ENCODE measurements at places on chromosomes 16 and 17.

DNA sequence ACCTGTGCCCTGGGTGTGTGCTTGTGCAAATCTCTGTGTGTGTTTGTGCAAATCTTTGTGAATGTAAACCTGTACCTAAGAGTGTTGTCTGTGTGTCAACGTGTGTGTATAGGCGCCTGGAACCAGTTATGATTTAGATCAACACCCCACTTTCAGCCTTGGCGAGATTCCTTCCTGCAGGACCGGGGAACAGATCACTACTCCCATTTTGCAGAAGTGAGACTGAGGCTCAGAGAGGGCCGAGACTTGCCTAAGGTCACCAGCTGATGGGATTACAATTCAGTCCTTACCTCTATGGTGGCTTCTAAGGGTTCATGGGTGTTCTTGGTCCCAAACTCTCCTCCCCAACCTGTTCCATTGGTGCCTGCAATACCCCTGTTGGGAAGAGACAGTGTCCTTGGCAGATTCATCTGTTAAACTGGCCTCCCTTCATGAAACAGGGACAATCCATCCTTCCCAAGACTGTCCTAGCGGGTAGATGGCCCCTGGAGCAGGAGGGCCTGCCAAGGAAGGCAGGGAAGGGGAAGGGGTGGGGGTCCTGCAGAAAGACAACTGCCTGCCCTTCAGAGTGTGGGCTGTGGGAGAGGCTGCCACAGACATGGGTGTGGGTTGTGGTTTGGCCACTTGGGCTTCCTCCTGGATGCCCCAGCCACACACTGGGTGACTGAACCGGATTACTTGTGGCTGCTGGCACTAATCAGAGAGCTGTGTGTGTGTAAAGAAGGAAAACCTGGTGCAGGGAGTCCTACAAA is 6.9 kb upstream of the MAPK7 start:
- no peak for DNase-seq

GRCh38 chr16:26391833-26392232 is 674.9 kb upstream of the C16orf82 start:
- DNase-seq, result no peak

GRCh38 chr17:18856570-18856915 is 1.4 kb upstream of the PRPSAP2 start:
- DNase-seq, result no peak

GRCh38 chr16:4780235-4780634 is 7.9 kb downstream of the SEPTIN12 start:
- no peak for DNase-seq

DNA sequence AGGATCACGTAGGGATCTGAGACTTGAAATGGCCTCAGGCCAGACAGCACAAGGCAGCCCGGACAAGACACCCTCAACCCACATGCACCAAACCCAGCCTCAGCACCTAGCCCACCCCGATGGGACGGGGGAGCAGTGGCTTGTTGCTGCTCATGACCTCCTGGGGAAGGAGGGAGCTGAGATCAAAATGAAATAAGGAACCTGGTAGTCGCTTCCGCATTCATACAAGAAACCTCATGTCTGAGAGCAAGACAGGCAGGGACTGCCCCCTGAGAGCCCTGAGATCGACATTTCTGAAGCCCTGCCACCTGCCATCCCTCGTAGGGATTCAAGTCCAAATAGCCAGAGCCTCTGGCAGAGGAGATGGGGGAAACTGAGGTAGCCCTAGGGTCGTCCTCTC is 5.7 kb upstream of the CEP131 start:
- DNase-seq, result peak; percentile 41

GRCh38 chr16:48535831-48536613 is 74.0 kb downstream of the N4BP1 start:
- DNase-seq, result peak; percentile 34

DNA sequence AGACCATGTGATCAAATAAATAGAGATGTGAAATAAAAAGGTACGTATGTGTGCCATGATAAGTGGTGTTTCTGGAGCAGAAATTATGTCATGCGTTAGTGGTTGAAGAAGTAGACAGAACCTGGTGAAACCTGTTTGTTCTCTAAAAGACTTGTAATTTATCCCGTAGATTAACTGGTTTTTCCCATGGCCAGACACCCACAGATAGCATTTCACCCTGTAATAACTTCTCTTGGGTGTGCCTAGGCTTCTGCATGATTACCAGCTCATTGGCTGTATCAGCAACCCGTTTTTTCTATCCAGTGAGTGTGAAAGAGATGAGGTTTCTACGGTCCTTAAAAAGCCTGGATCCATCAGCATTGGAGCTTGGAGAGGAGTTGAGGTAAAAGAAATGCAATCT is 471.3 kb downstream of the NPIPA7 start:
- DNase-seq, result no peak

DNA sequence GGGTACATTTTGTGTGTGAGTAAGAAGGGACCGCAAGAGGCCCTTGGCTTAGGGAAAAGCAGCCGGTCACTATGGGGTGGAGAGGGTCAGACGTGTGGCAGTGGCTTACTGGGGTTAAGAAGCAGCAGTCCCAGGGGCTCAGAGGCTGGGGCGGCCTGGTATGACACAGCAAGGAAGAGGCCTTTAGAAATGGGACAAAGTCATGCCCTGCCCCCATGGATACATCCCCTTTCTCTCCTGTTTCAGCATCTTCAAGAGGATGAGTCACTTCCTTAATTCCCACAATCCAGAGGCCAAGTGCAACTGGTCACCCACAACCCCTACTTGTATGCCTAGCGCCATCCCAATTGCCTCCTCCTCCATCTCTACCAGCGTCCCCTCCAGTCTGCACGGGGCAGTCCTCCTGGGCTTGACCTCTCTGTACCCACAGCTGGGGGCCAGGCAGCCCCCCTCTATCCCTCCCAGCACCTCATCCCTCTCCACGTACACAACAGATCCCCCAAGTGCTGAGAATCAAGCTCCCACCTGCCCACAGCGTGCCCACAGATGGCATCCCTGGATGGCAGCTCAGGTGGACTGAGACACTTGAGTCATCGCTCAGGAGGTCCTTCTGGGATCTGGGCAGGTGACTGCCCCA is 6.9 kb upstream of the EFTUD2 start:
- DNase-seq, result no peak

- no peak for DNase-seq
Observed at GRCh38 chr17:3973495-3974137, 9.4 kb upstream of the ATP2A3 start.

GRCh38 chr17:14305785-14306496 is 5.1 kb downstream of the HS3ST3B1 start:
- no peak for DNase-seq

- DNase-seq, result no peak
Observed at GRCh38 chr16:27721531-27722181, 171.7 kb downstream of the KATNIP start.

DNA sequence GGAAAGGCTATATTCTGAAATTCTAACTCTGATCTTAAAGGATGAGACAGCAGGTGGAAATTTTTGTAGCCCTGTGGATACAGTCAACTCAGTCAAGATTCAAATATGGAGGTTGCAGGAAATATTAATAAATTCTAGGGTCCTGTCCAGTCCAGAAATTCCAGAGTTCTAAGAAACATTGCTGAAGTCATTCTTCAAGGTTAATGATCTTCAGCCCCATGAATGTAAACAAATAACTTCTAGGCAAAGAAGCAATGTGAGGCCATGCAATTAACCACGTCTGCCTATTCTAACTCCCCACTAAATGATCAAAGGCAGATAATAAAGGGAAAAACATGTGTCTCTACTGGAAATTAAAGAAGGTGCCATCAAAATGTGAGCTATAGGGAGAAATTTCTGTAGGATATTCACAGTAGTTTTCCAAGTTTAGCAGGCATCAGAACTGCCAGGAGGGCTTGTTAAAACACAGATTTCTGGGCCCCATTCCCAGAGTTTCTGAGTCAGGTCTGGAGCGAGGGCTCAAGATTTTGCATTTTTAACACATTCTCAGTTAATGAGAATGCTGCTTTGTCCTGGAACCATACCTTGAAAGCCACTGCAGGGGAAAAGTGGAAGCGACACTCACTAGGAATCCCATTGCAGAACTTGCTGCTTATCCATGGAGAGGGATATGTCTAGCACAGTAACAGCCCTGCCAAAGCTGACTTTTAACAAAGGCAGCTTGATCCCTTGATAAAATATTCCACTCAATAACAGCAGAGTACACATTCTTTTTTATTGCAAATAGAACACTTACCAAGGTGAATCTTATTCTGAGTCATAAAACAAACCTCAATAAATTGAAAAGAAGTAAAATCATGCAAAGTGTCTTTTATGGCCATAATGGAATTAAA is 61.8 kb downstream of the DNAH3 start:
- DNase-seq, result no peak

- DNase-seq, result no peak
Observed at GRCh38 chr17:39640591-39641031, 3.7 kb downstream of the STARD3 start.

DNA sequence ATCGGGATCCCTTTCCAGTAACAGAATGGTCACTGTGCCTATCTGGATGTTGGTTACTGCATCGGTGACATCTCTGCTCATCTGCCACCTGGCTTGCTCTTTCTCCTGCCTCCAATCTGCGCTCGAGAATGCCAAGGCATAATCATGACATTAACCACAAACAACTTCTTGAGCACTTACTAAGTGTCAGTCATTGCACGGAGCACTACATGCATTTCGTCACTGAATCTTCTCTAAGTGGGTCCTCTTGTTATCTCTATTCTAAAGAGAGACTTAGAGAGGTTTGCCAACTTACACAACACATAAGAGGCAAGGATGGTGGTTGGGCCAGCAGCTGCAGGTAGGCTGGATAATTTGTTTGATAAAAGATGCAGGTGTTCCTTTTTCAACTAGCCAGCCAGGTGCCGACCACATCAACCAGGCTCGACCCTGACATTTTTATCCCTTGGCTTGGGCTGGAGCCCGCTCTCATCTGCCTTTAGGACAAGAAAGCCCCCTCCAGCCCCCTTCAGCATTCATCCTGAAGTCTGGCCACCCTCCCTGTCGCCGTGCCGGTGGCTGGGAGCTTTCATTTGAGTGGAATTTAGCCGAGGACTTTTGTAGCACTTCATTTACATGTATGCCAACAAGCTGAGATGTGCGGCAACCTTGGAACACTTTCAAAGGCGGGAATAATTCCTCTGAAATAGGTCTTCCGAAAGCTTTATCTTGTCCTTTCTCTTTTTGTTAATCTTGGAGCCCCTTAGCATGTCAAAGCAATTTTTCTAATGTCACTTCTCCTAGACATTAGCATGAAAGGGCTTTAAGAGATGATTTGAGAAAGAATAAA is 89.3 kb upstream of the NKD1 start:
- DNase-seq, result no peak

- DNase-seq, result no peak
Observed at GRCh38 chr16:57260294-57260929, 15.4 kb downstream of the ARL2BP start.

DNA sequence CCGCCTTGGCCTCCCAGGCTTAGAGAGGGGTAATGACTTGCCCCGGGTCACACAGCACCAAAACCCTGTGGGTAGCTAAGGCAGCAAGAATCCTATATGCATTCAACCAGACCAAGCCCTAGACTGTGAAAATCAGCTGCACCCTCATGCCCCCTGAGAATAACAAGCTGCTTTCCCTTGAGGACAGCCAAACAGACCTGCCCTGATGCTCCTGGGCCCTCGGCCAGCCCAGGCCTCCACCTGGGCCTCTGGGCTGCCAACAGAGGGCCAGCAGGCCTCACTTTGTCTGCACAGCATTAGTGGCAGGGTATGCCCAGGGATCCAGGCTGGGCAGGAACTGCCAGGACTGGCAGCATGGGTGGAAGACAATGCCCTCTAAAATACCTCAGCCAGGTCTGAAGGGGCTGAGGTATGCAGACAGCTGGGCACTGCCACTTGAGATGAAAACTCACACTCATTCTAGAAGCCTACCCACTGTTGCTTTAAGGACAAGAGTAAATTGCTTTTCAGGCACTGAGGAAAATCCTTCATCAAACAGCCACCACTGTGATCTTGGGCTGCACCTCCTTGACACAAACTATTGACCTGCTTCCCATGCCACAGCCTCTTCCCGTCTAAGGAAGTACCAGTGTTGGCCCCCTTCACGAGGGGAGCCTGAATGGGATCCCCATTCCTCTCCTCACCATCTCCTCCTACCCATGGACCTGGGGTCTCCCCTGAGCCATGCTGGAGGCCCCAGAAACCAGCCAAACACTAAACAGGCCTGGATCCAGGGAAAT is 8.8 kb downstream of the ST3GAL2 start:
- DNase-seq, result peak; percentile 60

DNA sequence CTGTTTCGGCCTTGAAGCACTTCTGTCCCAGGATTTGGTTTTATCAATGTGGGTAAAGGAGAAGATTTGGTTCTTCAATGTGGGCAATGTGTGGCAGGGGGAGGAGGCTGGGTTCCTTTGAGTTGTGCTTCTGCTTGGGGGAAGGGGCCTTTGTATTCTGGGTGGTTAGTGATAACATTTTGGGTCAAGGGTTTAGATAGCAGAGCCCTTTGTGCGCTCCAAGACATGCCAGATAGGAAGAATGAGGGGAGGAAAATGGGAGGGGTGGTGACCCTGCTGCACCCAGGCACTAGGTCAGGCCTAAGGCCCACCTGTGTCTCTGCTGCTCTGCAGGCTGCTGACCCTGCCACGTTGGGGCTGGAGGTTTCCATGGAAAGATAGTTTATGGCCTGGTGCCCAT is 40.0 kb upstream of the CDC42EP4 start:
- no peak for DNase-seq

- no peak for DNase-seq
Observed at GRCh38 chr17:7846765-7847661, 7.9 kb upstream of the TMEM88 start.

DNA sequence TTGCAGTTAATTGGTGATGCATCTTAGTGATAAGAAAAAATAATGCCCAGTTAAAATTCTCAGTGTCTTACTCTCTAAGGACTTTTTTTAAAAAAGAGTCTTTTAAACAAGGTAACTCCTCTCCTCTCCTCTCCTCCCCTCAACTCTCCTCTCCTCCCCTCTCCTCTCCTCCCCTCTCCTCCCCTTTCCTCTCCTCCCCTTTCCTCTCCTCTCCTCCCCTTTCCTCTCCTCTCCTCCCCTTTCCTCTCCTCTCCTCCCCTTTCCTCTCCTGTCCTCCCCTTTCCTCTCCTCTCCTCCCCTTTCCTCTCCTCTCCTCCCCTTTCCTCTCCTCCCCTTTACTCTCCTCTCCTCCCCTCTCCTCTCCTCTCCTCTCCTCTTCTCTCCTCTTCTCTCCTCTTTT is 675.9 kb upstream of the RBFOX1 start:
- DNase-seq, result no peak

GRCh38 chr17:45936610-45937009 is 42.3 kb downstream of the MAPT start:
- no peak for DNase-seq

DNA sequence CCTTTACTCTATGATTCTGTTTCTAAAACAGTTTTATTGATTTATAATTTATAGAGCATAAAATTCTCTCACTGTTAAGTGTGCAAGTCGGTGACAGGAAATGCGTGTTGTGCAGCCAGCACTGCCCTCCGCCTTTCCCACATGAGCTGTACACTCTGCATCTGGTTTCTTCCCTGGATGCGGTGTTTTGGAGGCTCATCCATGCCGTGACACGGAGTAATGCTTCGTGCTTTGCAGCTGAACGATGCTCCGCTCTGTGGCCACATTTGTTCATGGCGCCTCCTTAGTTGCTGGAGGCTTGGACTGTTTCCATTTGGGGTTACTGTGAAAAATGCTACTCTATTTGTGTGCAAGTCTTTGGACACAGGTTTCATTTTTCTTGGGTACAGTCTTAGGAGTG is 7.2 kb upstream of the IGFALS start:
- DNase-seq, result no peak

GRCh38 chr17:45270828-45271418 is 9.0 kb upstream of the SPATA32 start:
- peak; percentile 44 for DNase-seq

- DNase-seq, result no peak
Observed at GRCh38 chr17:28057731-28058246, 15.3 kb downstream of the NLK start.

GRCh38 chr17:79707931-79708891 is 22.5 kb upstream of the ENPP7 start:
- peak; percentile 61 for DNase-seq

All from activated B cell treated with CpG ODN at 0.5 μM for 24 hours (primary cell).